H7 (cell line): ENCODE measurements at places on chromosomes 2 and 18. TPM values are rescaled to one million over a fixed set of nuclear protein-coding genes. Genes with fewer than 3 reads are reported as not detected.

DNA sequence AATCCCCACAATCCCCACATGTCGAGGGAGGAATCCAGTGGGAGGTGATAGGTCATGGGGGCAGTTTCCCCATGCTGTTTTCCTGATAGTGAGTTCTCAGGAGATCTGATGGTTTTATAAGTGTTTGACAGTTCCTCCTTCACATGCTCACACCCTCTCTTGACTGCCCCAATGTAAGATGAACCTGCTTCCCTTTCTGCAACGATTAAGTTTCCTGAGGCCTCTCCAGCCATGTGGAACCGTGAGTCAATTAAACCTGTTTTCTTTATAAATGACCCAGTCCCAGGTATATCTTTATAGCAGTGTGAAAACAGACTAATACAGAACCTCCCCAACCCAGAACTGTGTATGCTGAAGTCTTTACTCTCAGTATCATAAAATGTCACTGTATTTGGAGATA, 289.5 kb upstream of the MMADHC start:
- DNase-seq, result no peak

DNA sequence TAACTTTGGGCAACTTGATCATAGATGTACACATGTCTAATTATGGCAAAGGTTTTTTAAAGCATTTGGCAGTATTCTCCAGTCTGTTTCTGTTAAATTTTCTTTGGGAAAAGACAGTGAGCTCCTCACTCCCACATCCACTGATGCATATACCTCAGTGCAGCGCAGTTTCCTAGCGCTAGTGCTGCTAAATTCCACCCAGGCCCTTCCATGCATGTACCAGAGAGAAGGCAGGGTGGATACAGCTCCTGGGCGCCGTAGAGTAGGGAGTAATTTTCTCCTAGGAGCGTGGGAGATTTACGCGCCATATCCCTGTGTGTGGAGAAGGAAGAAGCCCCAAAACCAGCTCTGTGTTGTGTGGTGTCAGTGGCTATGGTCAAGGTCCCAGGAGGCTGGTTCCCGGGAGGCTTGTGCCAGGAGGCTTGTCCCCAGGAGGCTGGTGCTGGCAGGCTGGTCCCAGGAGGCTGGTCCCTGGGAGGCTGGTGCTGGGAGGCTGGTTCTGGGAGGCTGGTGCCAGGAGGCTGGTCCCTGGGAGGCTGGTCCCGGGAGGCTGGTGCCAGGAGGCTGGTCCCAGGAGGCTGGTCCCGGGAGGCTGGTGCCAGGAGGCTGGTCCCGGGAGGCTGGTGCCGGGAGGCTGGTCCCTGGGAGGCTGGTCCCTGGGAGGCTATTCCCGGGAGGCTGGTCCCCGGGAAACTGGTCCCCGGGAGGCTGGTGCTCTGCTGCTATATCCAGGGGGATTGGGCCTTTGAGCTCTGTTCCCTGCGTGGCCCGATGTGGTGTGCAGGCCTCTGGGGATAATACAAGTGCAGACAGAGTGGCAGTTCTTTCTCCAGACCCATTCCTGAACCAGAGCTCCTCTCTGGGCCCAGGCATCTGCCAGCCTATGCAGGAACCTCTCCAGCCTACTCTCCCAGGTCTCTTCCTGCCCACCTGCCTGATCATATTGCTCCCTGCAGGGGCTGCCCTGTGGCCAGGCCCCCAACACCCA, 161.2 kb downstream of the SEPTIN10 start:
- no peak for DNase-seq

- no peak for DNase-seq
Measured at GRCh38 chr2:69195706-69196105, 182.7 kb downstream of the ANTXR1 start.

GRCh38 chr2:204365811-204366210, 179.5 kb upstream of the PARD3B start:
- DNase-seq, result no peak

- no peak for DNase-seq
Measured at GRCh38 chr2:203562268-203562667, 27.2 kb upstream of the RAPH1 start.

GRCh38 chr2:116411211-116411610, 1403.3 kb upstream of the DDX18 start:
- DNase-seq, result no peak

- DNase-seq, result no peak
Measured at GRCh38 chr2:213306316-213306942, 22.2 kb downstream of the SPAG16 start.

- DNase-seq, result no peak
Measured at GRCh38 chr2:154381931-154382794, 316.3 kb upstream of the KCNJ3 start.

DNA sequence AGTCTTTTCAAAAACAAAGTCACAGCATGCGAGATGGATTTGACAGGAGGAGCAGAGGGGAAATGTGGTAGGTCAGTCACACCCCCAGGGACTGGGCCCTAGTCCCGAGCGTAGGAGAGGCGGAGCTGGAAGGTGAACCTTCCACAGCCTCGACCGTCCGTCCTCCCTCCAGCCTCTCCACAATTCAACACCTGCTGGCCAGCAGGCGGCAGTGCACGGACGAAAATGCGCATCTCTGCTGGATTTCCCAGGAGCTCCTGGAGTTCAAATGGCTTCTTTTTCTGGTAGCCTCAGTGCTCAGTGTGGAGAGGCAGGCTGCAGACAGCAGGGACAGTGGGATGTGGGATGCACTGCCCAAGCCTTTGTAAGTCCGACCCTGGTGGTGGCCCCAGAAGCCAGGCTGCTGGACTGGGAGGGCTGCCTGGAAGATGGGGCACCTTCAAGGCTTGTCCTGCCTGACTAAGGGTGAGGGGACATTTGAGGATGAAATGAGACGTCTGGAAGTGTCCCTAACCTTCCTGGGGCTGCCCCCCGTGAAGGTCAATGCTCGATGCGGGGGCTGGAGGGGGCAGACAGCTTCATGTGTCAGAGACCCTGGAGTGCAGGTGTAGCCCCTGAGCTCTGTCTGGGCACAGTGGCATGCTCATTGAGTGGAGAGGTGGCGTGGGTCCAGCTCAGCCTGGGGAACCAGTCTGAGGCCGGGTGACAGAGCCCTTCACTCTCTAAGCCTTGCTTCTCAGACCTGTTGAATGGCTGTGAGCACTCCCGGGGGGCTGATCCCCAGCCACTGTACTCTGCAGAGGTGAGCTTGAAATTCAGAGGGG, 189.5 kb downstream of the TFCP2L1 start:
- DNase-seq, result peak; percentile 87

DNA sequence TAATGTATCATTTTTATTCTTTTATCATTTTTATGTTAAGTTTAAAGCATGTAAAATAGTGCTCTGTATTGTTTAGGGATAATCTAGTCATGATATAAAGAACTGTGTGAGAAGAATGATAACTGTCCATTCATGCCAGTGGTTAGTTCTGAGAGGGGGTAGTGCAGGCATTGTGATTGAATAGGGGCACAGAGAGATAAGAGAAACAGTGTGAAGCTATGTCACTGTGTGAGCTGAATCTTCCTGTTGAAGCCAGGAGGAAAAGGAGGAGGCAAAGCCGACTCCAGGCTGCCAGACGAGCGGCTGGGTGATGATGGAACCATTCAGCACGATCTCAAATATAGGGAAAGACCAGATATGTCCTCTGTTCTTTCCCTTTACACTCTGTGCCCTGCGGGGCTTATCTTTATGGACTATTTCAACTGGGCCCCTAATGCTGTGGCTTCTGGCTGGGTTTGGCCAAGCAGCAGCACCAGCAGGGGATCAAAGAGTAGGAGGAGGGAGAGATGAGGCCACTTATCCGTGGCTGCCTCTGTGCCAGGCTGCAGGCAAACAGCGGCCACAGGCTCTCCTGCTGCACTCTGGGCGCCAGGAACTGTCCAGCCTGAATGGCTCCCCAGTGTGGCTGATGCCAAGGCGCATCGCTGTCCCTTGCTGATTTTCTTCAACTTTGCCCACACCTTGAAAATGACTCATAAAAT, 128.0 kb downstream of the SPP2 start:
- DNase-seq, result no peak

Gene IFIH1
- total RNA-seq, result 0.55 TPM in 1 of 2 replicates, not detected in the other

Gene ST8SIA5
- 0.38 and 0.52 TPM in 2 replicates for total RNA-seq

Gene TIMM21
- total RNA-seq, result 43.0 and 46.0 TPM in 2 replicates

Gene SEPTIN10
- 57.5 and 65.4 TPM in 2 replicates for total RNA-seq

Gene C2orf78
- total RNA-seq, result 0.15 TPM in 1 of 2 replicates, not detected in the other

Gene NAT8
- total RNA-seq, result not detected in 2 replicates

Gene KCNK3
- 0.11 and 0.48 TPM in 2 replicates for total RNA-seq

Gene FAM237A
- not detected in 2 replicates for total RNA-seq

Gene LINC00305
- not detected in 2 replicates for total RNA-seq

Gene APCDD1
- 26.8 and 40.2 TPM in 2 replicates for total RNA-seq
